A549 (cell line): ENCODE measurements at places on chromosomes 13 and 19.
A peak's percentile ranks its signal among the peaks of the same experiment; 100 is the strongest.

DNA sequence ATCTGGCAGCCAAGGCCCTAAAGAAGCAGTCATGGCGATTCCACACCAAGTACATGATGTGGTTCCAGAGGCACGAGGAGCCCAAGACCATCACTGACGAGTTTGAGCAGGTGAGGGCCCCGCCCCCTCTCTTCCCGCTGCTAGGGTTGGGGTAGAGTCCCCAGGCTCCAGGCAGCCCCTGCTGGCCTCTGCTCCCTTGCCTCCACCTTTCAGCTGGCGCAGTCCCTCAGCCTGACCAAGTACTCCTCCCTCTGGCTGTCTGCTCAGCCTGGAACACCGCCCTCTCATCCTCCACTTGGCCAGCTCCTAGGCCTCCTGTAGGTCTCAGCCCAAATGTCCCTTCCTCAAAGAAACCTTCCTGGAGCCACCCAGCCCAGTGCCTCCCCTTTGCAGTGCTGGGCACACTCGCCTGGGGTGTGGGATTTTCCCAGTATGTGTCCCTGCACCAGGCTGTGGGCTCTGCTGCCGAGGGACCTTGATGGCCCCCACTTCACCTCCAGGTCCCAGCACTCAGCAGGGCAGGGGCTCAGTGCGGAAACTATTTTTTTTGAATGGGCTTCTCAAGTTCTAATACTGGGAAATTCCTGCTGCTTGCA, 5.7 kb downstream of the LENG1 start:
- no peak for DNase-seq

- DNase-seq: peak; percentile 92
Observed at GRCh38 chr19:49056101-49056901, 1.2 kb downstream of the CGB7 start.

DNA sequence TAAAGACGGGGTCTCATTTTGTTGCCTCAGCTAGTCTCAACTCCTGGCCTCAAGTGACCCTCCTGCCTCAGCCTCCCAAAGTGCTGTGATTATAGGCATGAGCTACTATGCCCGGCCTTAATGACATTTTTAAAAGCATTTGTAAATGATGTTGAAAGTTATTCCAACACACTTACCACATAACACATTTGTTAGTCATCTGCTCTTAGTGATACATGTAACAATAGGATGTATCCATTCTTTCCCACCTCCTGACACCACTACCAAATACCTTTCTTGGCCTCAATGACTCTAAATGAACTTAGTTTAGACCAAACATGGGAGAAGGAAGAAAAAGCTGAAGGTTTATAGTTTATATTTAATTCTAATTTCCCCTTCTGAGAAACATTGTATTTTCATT, 59.8 kb upstream of the MEDAG start:
- no peak for DNase-seq

DNA sequence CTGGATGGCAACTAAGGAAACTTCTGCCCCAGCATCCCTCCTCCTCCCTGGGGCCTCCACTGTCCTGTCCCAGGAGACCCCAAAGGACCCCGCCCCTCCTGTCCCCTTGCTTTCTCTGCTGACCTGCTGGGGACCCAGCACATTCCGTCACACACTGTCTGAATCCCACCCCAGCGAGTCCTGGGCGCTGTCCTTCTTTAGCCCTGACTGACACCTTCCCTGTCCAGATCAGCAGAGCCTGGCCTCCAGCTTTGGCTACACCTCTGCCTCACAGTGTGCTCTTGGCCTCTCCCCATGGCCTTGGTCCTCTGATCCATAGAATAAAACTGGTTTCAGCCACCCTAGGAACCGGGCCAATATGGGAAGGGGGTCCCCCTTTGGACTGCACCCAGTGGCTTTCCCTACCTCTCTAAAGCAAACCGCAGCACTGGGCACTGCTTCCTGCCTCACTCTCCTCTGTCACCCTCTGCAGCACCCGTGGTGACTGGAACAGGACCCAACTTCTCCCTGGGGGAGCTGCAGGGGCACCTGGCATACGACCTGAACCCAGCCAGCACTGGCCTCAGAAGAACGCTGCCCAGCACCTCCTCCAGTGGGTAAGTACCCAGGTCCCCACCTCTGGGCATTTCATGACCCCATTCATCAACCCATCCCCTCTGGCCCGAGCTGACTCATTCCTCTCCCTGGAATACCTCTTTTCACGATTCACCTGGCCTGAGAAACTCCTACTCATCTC, 46.4 kb downstream of the SMIM24 start:
- no peak for DNase-seq

- DNase-seq: no peak
Observed at GRCh38 chr13:112793545-112794445, 104.0 kb downstream of the ATP11A start.

DNA sequence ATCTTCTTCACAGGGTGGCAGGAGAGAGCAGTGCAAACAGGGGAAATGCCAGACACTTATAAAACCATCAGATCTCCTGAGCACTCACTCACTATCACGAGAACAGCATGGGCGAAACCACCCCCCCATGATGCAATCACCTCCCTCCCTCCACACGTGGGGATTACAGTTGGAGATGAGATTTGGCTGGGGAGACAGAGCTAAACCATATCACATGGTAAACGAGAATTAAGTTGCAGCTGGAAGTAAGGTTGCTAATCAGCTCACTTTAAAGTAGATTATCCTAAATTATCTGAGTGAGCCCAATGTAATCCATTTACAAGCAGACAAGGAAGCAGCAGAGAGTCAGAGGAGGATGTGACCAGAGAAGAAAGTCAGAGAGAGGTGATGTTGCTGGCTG, 102.2 kb upstream of the IPO5 start:
- DNase-seq: no peak

DNA sequence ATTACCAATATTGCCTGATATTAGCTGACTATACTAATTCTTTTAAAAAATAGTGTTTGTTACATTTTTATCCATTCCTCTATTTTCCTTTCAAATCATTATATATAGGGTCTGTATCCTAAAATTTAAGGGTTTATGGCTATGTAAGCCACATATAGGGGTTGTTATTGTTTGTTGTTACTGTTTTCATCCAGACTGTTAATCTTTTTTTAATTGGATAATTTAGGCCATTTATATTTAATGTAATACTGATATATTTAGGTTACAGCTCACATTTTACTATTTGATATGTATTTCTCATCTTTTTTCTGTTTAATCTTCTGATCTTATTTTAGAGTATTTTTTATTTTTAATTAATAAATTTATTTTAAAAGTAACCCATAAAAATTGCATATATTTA, 487.1 kb upstream of the SGCG start:
- DNase-seq: no peak

DNA sequence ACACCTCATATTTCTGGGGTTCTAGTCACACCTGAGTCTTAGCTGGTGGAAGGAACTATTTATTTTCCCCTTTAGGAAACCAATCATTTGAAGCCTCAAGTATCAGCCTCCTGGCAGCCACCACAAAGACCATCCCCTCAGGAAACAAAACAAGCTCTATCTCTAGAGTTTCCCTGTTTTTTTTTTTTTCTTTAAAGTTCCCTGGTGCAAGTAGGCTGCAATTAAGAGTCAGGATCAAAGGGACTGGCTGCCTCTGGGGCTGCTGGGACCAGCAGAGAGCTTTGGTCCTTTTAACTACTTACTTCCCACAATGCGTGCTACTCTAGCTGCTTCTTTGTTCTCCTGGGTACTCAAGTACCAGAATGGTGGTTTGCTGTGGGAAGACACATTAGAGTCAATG, 11.4 kb downstream of the MBNL2 start:
- DNase-seq: no peak
